ENCODE measurements at places on chromosomes 1 and 21.

DNA sequence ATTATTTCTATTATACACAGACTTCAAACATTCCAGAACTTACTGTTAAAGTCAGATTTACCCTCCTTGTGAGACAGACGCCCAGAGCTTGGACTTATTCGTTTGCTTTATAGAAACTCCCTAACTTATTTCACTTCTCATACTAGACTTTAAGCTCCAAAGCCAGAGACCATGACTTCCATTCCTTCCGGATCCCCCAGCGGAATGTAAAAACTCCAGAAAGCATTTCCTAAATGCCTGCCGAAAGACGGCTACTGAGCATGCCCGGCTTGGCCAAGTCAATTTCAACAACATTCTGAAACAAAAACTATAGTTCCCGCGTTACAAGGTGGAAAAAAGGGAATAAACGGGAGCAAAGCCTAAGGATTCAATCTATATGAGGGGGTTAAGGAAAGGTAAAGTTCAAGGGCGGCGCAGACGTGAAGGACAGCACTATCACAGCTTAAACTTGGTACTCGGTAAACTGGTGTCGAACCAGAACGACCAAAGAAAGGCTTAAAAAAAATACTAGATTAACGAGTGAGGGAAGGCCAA is 1.1 kb downstream of the USP48 start:
- DNase-seq = no peak

- no peak for DNase-seq
These were observed 1.8 kb upstream of the NFIA start for GRCh38 chr1:61080413-61081143.

DNA sequence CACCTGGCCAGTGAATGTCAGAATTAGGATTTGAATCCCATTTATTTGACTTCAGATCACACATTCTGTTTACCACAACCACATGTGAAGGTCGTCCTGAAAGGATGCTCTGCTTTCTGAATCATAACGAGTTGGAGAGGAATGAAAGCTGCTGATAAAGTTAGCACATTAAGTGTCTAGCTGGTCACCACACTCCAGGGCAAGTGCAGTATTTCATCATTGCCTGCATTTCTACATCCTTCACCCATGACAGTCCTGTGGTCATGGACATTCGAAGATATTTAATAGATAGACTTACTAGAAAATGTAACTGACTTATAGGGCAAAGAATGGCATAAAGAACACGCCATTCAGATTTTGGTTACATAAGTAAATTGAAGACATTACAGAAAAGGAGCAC is 52.7 kb upstream of the ST6GALNAC3 start:
- peak; percentile 67 for DNase-seq

DNA sequence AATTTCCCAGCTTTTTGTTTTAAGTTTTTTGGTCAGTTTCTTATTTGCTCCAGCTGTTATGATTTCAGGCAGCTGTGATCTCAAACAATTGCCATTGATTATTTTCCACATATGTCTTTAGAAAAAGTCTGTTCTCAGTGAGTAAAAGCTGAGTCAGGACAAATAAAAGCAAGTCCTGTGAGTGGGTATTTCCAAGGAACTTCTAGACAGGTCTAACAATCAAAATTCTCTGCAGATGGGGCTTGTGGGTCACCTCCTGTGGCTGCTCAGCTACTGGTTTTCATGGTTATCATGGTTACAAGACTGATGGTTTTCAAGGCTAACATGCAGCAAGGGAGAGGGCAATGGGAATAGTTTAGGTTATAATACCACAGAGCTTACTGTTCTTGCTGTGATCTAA is 585.7 kb downstream of the LMO4 start:
- no peak for DNase-seq

DNA sequence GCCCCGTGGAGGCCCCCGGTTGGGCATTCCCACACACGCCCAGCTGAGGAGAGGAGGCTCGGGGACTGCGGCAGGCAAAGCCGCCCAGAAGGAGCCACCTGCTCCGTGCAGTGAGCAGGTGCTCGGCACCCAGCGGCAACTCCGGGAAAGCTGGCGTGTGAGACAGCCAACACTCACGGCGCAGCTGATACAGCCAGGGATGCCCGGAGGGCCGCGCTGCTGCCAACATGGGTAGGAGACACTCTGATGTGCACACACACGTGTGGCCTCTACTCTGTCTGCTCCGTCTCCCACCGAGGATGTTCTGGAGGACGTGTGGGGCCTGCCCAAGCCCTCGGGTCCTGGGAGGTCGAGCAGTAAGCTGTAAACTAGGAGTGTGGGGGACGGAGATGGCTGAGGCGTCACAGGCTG is 12.9 kb downstream of the MORN1 start:
- no peak for DNase-seq

GRCh38 chr1:234559902-234560676 is 49.9 kb downstream of the IRF2BP2 start:
- DNase-seq = no peak

DNA sequence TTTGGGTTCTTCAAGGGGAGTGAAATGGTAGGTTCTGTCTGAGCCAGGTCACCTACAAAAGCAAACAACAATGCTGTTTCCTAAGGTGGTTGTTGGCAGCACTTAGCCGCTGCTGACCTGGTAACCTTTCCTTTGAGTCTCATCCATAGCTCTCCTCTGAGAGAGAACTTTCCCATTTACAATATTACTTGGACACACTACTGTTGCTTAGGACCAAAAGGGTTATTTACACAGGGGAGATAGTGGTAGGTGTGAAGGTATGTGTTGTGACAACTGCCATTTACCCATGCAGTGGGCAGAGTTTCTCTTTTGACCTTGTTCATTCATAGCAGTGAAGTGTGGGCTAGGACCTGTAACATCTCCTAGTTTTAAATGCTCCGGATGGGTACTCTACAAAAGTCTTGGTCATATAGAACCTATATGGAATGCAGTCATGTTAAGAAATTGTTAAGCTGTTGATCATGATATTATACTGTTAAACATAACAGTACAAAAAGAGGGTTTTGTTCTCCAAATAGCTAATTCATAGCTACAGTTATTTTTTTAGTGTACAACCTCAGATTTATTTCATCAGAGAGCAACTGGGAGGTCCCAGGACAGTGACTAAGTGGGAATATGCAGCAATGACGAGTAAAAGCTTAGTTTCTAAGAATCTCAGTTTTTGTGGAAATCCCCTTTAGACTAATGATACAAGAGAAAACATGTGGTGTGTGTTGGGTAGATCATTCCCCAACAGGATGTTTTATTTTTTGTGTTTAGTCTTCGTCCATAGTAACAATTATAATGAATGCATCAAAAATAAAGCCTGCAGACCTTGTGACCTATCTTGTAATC is 219.7 kb downstream of the NFIA start:
- no peak for DNase-seq

GRCh38 chr1:101005871-101006270 is 19.7 kb downstream of the DPH5 start:
- DNase-seq = peak; percentile 9

- DNase-seq = no peak
These were observed 24.1 kb downstream of the FAM163A start for GRCh38 chr1:179767177-179767581.

DNA sequence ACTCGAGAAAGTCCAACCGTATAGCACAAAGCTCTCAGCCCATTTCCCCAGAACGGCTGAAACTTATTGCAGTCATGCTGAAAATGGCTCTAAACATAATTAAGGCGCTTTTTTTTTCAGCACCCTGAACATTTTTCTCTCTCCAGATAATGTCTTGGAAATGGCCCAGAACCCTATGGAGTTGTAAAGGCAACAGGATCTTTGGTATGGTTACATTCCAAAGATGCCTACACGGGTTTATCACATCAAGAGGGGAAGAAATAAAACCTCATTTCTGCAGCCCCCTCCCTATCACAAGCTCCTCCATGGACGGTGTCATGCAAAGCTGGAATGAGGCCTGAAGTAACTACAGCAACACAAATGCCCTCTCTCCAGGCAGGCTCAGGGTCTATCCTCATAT is 126.4 kb upstream of the GALNT2 start:
- DNase-seq = no peak

DNA sequence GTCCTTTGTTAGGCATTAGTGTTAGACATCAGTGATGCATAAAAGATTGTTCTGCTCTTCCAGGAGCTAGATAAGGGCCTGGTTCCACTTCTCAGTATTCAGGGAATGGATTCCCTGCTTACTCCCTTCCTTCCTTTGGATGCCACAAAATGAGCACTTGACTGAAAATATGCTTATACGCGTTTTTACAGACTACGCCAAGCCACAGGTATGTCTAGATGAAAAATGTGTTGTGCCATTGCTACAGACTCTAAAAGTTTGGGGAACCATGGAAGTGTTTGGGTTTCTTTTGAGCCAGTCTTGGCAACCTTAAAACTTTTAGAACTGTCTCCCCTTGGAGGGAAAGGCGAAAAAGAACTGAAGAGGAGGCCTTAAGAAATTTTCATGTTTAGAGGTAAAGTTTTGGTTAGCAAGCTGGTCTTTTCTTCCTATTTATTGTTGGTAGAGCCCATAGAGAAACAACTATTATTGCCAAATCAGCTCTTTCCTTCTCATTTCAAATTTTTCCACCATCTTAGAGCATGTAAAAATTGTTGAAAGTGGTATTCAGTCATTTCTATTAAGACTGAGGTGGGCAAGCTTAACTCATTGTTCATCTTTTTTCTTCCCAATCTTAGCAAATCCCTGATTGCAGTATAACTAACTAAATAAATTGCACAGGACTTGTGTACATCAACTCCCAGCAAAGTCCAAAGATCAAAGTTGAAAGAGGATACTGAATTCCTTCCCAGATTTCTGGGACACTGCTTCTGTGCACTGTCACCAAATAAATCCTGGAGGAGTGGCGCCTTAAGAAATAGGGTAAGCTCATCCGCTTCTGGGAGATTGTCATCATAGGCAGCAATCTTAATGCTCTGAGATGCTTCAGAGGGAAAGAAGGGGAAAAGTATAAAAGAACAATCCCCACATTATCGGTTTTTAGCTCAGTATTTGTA is 18.9 kb downstream of the FGGY start:
- no peak for DNase-seq

GRCh38 chr1:117093091-117093534 is 28.4 kb downstream of the TRIM45 start:
- no peak for DNase-seq

DNA sequence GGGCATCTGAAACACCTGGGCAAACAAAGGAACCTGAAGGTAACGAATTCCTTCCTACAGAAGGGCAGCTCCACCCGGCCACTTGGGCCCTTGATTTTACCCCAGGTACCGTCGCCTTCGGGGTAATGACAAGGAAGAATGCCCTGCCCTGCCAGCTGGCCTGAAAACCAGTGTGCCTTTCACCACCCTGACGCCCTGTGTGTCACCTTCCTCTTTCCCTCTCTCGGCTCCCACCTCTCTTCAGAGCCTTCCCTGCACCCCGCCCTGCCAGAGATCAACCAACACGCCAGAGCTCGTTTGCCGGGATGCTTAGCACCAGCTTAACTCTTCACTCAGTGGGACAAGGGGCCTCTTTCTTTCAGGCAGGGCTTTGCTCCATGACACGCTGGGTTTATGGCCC is 86.0 kb downstream of the SIM2 start:
- DNase-seq = no peak

DNA sequence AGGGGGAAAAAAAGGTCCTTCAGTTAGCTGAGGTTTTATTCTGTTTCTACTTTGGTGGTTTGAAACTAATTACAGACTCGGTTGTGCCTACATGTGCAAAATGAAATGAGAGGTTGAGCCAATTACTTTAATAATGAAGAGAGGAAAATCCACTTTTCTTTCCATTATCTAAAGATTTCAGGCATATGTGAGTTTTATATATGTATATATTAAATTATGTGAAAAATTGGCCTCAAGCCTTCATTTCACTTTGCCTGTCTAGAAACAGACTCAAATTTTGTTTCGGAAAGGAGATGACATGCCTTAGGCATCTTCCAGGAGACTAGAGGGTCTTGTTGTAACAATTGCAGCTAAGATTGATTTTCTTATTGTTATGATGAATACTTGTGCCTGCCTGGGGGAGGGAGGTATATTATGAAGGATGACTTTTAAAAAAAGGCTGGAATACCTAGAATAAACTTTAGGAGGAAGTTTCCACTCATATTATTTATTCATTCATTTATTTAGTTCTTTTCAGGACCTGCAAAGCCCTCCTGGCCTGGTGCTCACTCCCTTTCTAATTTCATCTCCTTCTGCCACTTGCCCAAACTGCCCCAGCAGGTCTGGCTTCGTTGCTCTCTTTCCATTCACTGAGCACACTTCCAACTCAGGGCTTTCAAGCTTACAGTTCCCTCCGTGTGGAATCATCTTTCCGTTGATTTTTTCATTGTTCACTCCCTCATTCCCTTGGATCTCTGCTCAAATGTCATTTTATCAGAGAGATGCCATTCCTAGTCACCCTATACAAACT is 94.2 kb upstream of the HOOK1 start:
- DNase-seq = no peak

DNA sequence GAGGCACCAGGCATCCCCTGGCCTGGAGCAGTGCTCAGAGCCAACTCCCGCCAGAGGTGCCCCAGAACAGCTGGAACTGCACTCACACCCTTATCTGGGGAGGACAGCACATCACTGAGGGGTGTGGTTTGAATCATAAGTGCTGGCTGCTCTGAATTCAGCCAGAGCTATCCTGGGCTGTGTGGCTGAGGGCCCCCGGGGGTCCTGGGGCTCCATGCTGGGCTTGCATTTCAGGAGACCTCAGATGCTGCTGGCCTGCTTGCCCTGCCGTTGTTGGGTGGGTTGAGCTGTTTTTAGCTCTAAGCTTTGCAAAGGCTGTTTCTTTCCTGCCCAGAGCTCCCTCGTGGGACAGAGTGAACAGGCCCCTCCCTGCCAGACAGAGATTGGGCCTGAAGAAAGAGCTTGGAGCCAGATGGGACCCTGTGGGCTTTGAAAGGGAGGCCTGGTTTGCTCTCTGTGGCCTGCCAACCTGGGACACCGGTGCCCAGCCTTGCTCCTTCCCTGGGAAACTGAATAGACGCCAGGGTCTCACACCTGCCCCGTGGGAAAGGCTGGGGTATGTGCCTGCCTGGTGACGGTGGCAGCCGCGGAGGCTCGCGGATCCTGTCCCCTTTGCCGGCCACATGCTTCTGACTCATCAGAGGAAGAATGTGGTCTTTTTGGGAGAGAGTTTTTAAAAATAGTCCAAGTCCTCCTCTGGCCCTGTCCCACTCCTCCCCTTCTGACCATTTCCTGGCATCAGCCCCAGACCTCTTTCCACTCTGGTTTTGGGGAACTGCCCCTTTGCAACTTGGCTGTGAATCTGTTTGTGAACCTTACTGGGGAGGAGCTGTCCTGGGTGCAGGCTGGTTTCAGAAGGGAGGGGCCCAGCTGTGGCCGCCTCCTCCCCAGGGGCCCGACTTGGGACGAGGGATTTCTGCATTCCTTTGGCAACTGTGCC is 30.0 kb downstream of the ARHGEF10L start:
- peak; percentile 80 for DNase-seq

DNA sequence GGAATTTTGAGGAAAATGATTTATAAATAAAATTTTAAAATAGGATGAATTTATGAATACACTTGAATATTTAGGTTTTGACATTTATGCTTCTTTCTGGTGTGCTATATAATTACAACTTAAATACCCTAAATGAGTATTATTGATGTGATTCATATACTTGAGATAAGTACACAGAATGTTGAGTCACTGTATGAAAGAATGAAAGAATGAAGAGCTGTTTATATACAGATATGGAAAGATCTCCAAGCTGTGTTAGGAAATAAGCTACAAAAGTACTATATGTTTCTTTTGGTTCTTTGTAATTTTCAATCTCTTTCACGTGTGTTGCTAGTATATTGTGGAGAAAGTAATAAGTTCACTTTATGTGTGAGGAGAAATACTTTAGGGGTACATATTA is 147.2 kb downstream of the RASAL2 start:
- no peak for DNase-seq

- DNase-seq = no peak
These were observed 1.6 kb upstream of the RHOC start for GRCh38 chr1:112708489-112708888.

GRCh38 chr1:236397173-236397759 is 3.2 kb downstream of the EDARADD start:
- DNase-seq = no peak

All from hematopoietic multipotent progenitor cell treated with erythropoietin and hydrocortisone succinate and interleukin-3 and kit ligand, for 4 days (in vitro differentiated cells).